ENCODE measurements at places on chromosomes 3 and 15.

- DNase-seq: no peak
Measured at GRCh38 chr3:58637509-58637908, 29.1 kb downstream of the FAM3D start.

- DNase-seq: peak; percentile 37
Measured at GRCh38 chr15:68930268-68931022, at the start of gene SPESP1. Gene SPESP1, plus strand, starts transcription at chr15:68930525. Its CDS starts 129 bp downstream, at chr15:68930654.

DNA sequence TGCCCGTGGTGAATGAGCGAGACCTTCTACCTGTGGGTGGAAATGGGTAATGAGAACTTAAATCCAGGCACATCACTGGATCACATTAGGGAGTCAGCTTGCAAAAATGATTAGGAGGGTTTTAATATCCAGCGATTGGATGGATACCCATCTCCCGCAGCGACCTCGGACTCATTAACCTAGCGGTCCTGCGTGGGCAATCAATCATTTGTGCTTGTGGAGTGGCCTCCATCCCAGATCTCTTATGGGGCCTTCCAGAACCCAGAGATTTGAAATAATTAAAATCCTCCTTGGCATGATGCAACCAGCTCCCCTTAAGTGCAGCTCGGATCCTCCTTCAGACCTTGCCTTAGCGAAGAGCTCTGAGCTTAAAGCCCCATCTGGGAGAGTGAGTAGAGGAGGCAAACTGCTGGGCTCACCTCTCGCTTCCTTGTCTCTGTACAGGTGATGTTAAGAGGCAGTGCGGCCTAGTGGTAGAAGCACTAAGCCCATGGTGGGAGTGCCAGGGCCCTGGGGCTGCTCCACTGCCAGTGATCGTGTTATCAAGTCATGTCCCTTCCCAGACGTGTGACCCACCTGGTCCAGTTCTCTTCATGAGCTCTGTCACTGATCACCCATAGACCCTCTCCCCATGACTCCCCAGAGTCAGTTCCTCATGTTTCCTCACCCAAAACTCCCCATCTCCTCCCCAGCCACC lies 285.2 kb upstream of the TLE3 start:
- DNase-seq: no peak

DNA sequence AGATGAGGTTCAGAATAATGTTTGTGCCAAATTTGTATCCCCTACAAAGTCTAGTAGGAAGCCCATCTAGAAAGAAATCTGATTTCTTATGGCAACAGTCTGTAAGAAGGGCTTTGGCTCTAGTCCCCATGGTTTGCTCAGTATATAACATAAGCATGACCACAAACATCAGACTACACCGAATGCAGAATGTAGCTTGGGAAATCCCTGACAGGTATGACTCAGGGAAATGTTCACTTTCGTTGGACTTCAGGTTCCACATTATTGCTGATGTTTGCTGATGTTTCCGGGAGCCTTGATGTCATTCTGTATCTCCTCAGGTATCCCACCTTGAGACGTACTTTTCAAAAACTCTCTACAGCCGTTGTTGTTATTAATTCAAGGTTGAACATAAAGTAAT lies 304.4 kb upstream of the TGFBR2 start:
- no peak for DNase-seq

- DNase-seq: no peak
Measured at GRCh38 chr3:14614862-14615261, 36.7 kb upstream of the CCDC174 start.

GRCh38 chr3:13011573-13012220 lies 61.5 kb downstream of the IQSEC1 start:
- DNase-seq: no peak

DNA sequence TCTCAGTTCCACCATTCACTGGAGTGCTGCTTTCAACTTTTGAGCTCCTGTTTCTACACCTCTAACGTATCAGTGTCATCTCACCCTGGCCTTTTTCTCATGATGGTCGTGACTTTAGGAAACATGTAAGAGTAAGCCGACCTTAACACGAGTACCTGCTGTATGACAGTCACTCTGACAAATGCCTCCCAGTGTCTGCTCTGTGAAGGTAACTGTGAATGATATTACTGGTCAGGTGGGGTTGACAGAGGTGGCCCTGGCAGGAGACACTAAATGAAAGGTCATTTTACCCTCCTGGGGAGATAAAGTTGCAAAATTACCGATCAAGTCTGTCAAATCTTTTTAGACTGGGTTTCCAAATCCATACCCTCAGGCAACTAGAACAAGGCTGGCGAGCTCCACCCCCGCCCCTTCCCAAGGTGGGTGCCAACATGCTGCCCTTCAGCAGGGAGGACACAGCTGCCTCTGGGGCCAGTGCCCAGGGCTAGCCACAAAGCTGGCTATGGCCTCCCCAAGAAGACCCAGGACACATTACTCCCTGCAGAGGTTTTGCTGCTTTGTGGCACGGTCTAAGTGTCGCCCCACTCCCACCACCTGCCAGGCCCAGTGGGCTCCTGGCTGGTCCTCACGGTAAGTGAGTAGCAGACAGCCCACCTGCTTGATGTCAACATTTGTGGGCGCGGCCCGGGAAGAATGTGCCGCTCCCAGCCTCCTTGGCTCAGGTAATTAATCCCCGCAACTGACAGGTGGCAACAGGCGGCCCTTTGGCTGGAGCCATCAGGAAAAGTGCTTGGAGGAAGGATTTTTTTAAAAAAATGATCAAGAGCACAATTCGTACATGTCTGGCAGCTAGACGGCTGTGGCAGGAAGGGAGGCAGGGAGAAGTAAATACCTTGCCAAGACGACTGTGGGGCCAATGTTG lies 211.8 kb downstream of the TP63 start:
- no peak for DNase-seq

DNA sequence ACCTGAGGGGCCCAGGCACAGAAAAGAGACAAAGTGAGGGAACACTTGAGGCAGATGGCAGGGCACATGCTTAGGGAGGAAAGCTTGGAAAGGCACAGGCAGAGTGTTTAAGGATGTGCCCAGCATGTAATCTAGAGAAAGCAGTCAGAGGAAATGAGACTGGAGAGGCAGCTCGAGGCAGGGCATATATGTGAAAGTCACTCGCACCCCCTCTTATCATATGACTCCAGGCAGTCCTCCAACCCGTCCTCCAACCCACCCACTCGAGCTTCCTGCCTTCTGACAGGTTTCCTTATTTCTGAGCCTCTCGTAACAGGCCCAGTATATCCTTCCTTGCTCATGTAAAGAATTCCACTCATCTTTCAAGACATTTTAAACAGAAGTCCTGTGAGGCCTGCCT lies 294.0 kb downstream of the SOX2 start:
- DNase-seq: no peak

GRCh38 chr3:110456438-110457138 lies 615.0 kb upstream of the NECTIN3 start:
- DNase-seq: no peak

DNA sequence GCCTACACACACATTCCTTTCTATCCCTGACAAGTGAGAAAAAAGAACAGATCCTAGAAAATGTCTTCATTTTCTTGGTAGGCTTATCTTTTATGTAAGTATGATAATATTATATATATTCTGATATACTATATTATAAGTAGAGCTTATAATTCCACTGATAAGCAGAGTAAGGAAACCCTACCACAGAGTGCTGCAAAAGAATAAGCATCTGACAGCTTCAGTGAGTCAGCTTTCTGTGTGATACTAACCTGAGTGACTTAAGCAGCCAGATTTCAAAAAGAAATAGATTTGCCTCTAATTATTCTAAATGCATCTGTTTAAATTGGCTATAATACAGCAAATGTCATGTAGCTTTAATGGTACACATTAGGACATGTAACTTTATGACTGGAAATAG lies 656.0 kb downstream of the MCTP2 start:
- no peak for DNase-seq

- no peak for DNase-seq
Measured at GRCh38 chr3:174945951-174946350, 86.8 kb downstream of the NAALADL2 start.

DNA sequence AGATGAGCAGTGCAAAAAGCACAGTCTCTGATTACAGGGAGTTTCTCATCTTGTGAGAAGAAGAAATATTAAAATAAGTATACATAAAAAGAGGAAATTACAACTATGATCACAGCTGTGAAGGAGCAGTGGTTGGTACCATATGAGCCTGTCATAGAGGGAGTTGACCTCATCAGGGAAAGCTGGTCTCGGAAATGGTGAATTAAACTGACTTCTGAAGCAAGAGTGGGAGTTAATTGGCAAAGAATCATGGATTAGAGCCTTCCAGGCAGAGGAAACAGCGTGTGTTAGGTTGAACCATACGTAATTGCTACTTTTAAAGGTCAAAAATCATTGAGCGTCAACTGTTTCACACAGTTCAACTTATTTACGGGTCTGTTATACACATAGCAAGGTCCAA lies 539.1 kb downstream of the EDEM1 start:
- no peak for DNase-seq

GRCh38 chr15:96053781-96054428 lies 276.6 kb upstream of the NR2F2 start:
- DNase-seq: no peak

GRCh38 chr3:33941804-33942203 lies 143.4 kb downstream of the PDCD6IP start:
- DNase-seq: no peak

DNA sequence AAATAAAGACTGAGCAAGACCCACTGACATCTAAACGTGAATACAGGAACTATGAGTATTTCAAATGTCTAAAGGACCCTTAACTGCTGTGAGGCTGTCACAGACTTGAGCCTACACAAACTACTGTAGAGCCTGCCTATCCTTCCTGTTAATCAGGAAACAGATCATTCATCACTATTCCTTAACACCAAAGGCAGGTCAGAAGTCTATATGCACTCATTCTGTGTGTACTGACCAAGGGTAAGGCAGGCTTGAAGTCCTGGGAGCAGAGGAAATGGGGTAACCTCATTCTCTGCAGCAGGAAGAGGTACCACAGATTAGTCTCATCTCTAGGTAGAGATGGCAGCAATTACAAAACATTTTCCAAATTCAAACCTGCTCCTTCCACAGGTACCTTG lies 30.7 kb downstream of the NPTN start:
- no peak for DNase-seq

- no peak for DNase-seq
Measured at GRCh38 chr3:152607179-152607578, 227.8 kb upstream of the P2RY1 start.

- DNase-seq: no peak
Measured at GRCh38 chr15:39530480-39531342, 50.2 kb upstream of the THBS1 start.

DNA sequence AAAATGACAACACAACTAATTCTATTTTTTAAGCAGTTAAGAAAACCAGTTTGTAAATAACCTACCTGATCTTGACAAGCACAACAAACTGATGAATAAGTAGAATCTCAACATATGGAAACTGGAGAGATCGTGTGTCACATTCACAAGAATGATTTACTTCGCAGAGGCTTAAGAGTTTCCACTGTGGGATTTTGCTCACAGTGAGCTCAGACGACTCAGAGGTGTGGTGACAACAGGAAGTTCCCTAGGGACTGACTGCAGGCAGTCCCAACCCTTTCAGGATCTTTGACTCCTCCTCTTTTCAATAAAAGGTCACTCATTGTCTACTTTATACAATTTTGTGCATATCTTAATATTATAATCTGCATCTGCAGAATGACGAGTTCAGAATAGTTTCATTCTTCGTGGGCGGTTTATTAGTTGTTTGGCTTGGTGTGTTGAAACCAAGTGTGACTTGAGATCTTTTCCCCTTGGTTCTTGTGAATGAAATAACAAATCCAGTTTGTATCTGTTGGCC lies at the start of gene LIPH:
TSS of gene LIPH (minus strand) at position 231 of the 520 bp plus-strand sequence. CDS start at position 114, 117 bp downstream.
- DNase-seq: no peak
